ENCODE measurements at places on chromosomes 7 and 10.

DNA sequence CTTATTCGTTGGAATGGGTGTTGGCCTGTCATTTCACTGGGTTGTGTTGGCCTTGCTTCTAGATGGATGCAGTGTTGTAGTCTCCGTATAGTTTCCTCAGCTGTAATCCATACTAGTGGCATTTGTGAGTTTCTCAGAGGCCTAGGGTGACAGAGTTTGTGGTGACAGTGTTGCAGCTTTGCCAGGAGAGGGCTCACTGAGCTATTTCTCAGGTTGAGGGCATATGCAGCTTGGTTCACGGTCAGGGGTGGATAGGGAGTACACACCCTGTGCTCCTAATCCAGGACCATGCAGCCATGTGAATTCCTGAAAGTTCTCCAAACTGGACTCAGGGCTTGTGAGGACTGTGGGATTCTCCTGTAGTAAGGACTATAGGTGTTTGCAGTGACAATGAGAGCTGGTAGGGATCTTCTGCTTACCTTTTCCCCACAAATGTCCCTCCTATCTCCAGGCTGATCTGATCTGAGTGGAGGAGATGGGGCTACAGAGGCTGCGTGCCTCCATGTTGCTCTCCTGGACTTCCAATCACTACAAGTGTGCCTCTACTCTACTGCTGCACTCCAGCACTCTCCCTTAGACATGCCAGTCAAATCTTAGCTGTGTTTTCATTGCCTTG is 229.0 kb downstream of the STK31 start:
- peak; percentile 65 for DNase-seq

GRCh38 chr7:142557971-142558582 is 191.2 kb upstream of the PRSS1 start:
- peak; percentile 98 for DNase-seq

DNA sequence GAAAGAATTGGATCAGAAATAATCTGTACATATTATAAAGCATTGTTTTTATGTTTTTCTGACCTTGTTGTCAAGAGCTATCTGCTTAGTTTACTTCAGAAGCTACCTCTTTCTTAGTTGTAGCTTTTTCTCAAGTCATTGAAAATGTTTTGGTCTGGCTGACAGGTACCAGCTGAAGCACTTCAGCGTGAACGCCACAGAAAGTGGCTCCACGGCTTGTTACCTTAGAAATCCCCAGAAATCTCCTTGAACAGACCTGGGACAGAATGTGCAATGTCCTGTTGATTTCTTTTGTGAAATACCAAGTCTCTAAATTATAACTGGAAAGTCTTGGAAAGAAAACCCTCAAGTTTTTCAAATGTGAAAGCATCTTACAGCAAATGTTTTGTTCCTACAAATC is 96.8 kb downstream of the ZMYND11 start:
- no peak for DNase-seq

DNA sequence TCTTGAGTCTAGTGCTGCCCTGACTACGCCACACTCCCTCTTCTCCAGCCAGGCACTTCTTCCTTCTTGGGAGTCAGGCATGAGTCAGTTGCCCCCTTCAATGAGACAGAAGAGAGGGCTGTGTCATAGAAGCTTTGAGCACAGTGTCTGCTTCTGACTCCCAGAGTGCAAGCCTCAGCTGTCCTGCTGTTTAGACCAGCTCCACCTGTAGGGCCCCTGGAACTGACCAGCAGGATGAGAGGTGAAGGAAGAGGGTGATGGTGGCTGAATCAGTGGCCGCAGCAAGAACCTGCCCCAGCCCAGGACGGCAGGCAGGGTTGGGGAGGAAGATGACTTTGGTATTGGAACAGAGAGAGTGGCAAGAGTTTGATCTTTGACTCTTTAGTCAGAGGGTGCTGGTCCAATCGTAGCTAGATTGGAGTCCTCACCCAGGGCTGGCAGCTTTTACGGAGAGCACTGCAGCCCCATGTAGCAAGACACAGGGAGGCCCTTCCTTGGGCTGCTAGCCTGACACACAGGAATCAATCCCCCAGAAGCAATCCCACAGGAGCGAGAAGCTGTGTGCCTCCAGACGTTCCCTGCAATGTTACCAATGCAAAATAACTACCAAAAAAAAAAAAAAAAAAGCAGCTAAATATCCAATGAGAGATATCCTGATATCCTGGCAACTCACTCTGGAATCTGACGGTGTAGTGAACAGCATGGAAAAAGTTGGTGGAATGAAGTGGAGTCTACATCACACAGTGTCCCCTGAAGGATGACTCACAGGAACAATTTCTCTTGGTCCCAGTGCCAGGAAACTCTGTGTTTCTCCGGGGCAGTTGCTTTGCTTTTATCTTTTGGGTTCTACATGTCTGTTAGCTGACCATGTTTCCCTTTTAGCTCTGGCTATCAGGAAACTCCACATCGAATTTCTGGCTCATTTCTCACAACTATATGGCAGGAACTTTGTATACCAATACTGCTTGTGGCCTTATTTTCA is 6.9 kb downstream of the C10orf62 start:
- DNase-seq = peak; percentile 90

DNA sequence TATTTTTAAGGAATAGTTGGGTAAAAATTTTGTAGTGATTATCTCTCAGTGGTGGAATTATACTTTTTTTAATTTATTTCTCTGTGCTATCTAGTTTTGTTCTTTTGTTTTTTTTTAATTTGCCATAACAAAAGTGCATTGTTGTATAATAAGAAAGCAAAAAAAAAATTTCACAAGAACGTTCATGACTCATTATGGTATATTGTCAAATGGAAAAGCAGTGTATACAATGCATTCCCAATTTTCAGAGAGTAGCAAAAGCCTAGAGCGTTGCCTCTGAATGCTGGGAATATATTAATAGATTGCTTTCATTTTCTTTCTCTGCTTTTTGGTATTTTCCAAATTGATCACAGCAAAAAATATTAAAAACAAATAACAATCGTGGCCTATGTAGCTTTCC is 46.3 kb upstream of the GPAM start:
- DNase-seq = no peak

DNA sequence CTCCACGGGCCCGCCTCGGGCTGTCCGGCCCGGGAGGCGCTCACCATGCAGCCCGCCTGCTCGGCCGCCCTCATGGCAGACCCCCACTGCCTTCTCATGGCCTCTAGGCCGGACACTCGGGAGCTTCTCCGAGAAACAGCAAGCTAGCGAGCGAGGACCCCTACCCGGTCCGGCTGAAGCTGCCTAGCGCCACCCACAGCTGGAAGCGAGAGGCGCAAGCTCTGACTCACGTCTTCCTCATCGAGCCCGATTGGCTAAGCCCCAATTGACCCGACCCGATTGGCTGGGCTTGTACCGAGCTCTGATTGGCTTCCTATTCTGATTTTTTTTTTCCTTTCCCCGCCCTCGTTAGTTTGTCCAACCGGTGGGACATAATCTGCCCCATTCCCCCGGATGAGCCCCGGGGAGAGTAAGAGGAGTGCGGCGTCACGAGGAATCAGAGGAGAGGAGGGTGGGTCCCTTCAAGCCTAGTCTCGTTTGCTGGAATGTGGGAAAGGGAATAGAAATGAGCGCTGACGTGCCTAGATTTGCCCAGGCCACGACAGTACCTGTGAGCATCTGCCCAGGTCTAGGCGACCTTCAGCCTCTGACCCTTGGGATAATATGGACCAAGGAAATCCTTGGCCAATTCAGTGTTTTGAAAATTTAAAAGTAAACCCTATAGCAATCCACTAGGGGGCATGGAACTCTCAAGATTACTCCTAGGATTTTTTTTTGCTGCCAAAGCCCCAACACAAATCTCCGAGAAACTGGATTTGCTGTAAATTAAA is at the start of gene TYSND1:
TYSND1 (minus strand) TSS at position 212 of the 770 bp plus-strand sequence; CDS start at position 98, 114 bp downstream.
- DNase-seq = peak; percentile 99

GRCh38 chr10:77359950-77360520 is 277.6 kb downstream of the KCNMA1 start:
- DNase-seq = no peak

DNA sequence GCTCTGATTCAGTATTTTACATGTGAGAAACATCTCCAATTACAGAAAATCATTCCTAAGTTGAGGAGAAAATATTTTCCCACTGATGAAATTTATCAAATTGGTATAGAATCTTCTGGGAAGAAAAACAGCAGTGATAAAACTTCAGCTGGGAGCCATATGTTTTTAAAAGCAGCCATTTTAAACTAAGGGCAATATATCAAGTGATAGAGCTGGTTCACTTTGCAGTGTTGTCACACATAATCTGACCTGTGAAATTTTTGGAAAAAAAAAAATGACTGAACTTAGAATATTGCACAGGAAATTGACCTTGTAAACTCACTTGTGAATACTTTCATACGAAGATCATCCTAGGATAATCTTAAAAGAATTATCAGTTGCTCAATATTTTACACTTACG is 10.5 kb upstream of the EZH2 start:
- no peak for DNase-seq

- DNase-seq = no peak
Observed at GRCh38 chr10:50432211-50433009, 181.1 kb upstream of the ASAH2 start.

DNA sequence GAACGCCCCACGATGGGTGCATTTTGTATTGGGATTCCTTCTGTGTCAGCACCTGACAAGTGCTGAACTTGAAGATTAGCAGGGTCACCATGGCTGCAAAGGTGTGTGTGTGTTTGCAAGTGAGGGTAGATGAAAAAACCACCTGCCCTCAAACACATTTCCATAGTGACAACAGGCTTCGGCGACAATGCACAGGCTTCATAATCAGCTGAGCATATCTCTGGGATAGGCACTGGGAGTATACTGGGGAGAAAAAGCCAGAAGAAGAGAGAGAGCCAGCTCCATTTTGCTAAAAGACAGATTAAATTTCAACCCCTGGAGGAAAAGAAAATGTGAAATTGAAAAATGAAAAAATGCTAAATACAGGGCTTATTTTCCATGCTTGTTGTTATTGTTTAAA is 656.1 kb downstream of the INHBA start:
- DNase-seq = no peak

- DNase-seq = no peak
Observed at GRCh38 chr10:44863344-44864047, 47.6 kb upstream of the TMEM72 start.

GRCh38 chr10:86077271-86077670 is 289.3 kb downstream of the GRID1 start:
- DNase-seq = no peak

- DNase-seq = no peak
Observed at GRCh38 chr7:101235522-101235921, 2.1 kb downstream of the CLDN15 start.

GRCh38 chr10:102646610-102647442 is 2.5 kb downstream of the TRIM8 start:
- DNase-seq = no peak

GRCh38 chr10:95841661-95842498 is 65.9 kb upstream of the CC2D2B start:
- peak; percentile 42 for DNase-seq

DNA sequence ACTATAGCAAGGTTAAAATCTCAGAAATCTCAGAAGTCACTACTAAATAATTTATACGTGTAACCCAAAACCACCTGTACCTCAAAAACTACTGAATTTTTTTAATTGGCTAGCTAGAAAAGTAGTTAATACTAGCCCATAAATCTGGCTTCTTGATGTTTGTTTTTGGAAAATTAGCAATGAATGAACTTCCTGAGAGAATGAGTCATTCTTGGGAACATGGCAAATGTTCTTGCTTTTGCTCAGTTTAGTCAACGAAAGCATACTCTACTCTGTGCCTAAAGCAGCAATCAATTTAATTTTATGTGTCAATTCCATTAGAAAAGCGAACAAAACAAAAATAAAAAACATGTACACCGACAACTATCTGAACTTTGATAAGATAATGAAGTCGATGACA is 69.2 kb downstream of the SEMA3E start:
- DNase-seq = no peak

GRCh38 chr7:105149827-105150226 is 135.8 kb downstream of the KMT2E start:
- DNase-seq = peak; percentile 80

DNA sequence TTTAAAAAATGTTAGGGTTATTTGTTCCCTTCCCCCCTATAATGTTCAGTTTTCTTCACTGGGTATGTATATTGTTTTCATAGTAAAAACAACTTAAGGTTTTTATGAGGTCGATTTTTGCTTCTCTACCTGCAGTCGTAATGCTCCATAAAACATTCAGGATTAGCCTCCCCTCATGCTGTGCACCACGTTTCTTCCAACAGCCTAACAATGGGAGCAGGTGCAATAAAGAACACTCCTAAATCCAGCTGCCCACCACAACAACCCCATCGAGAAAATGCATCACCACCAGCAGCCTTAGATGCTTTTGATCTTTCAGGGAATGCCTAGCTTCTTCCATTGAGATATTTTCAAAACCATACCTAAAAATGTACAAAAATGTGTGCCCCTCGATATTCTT is 111.1 kb downstream of the ADAM12 start:
- no peak for DNase-seq

DNA sequence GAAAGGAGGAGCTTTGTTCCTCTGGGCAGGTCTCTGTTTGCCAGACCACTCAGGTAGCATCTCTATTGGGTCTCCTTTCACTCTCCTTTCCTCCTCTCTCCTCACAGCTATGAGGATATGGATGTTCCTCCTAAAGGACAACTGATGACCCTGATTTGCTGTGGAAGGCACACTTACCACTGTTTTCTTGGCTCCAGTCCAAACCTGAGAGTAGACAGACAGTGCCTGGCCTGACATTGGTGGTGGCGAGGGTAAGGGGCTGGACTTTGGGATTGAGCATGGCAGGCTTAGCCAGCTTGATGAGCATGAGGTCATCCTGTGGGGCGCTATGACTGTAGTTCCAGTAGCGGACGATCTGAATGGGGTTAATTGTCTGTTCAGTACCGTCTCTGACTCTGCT is 3.6 kb downstream of the PRSS37 start:
- DNase-seq = no peak

DNA sequence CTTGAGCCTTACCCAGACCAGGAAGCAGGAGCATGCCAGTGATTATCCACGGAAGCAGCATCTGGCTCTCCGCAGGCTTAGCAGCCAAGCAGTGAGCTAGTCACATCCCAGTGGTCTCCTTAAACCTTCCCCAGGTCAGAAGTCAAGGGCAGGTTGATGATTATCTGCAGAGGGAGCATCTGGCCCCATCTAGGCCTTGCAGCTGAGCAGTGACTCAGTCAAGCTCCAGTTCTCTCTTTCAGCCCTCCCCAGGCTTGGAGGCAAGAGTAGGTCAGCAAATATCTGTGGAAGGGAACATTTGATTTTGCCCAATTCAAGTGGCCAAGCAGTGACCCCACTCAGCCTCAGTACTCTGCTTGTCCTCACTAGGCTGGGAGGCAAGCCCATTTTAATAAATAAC is 61.6 kb downstream of the ANKRD7 start:
- DNase-seq = no peak

- DNase-seq = no peak
Observed at GRCh38 chr7:47914717-47915615, 33.3 kb downstream of the PKD1L1 start.
